ENCODE measurements at places on chromosomes 5 and 9.

GRCh38 chr5:154273028-154273617 lies 82.6 kb downstream of the GALNT10 start:
- no peak for DNase-seq

- DNase-seq: no peak
Observed at GRCh38 chr9:108672475-108673190, 183.2 kb downstream of the ACTL7B start.

- DNase-seq: no peak
Observed at GRCh38 chr5:137902408-137903133, 13.3 kb downstream of the PKD2L2 start.

GRCh38 chr5:125005266-125005665 lies 258.8 kb upstream of the ZNF608 start:
- no peak for DNase-seq

- no peak for DNase-seq
Observed at GRCh38 chr5:149381986-149382338, 2.9 kb upstream of the IL17B start.

DNA sequence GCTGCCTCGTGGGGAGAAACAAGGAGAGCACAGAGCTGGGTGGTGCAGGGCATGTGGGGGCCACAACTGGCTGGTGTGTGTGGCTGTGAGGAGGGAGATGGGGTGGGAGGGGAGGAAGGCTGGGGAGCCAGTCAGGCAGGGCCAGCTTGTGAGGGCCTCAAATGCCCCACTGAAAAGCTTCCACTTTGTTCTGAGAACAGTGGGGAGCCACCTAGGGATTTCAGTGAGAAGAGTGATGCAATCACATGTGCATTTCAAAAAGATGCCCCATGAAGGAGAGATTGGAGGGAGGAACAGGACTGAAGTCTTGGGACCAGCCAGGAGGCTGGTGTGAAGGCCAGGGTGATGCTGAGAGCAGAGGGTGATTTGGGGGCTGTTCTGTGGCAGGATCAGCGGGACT lies 1.3 kb downstream of the OR13J1 start:
- DNase-seq: no peak

DNA sequence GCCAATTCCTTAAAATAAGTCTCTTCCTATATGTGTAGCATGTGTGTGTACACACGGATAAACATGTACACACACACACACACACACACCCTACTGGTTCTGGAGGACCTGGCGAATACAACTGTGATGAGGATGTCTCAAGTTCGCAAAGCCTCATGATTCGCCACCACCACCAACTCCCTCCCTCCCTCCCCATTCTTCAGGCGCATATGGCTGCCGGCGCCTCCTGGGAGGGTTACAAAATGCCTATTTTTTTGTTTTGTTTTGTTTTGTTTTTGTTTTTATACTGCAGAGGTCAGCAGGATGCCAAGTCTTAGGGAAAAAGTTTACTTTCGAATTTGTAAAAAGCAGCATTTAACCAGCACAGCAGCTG lies 88.0 kb downstream of the DAP start:
- DNase-seq: no peak

- DNase-seq: peak; percentile 64
Observed at GRCh38 chr5:76986825-76987526, 34.1 kb downstream of the CRHBP start.

GRCh38 chr9:38339496-38339895 lies 53.0 kb upstream of the ALDH1B1 start:
- DNase-seq: no peak
